ENCODE measurements at places on chromosomes 5 and 9.

GRCh38 chr5:134462047-134462575, 50.4 kb upstream of the CDKN2AIPNL start:
- DNase-seq = no peak

DNA sequence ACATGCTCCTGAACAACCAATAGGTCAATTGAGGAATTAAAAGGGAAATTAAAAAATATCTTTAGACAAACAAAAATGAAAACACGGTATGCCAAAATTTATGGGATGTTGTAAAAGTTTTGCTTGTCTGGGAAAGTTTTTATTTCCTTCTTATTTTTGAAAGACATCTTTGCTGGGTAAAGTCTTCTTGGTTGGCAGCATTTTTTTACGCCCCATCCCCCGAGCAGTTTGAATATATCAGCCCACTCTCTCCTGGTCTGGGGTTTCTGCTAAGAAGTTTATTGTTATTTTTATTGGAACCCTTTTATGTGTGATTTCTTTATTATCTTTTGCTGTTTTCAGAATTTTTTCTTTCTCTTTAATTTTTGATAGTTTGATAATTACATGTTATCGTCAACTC, 16.3 kb downstream of the XRCC4 start:
- no peak for DNase-seq

DNA sequence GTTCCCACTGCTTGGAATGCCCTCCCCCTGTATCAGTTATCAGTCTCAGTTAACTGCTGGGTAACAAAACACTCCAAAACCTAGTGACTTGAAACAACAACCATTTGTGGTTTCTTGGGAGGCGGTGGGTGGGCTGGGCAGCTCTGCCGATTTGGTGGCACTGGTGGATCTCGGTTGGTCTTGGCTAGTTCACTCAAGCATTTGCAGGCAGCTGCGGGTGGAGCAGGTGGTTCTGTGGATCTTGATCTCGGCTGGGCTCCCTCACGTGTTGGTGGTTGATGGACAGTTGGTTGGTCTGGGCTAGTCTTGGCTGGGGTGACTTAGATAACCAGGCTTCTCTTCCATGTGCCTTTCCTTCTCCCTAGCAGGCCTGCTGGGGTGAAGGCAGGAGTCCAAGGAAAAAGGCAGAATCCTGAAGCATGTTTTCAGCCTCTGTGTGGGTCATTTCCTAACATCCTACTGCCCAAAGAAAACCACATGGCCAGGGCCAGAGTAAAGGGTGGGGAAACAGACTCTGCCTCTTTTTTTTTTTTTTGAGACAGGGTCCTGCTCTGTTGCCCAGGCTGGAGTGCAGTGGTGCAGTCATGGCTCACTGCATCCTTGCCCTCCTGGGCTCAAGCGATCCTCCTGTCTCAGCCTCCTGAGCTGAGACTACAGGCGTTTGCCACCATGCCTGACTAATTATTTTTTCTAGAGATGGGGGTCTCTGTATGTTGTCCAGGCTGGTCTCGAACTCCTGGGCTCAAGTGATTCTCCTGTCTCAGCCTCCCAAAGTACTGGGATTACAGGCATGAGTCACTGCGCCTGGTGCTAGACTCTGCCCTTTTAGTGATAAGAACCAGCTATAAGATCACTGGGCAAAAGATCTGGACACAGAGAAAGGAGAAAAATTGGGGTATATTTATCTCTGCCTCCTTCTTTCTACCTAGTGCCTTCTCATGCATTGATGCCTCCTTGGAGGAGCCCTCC, 183.7 kb downstream of the RGS3 start:
- DNase-seq = no peak

GRCh38 chr5:170638454-170639220, 134.8 kb downstream of the KCNIP1 start:
- peak; percentile 52 for DNase-seq

DNA sequence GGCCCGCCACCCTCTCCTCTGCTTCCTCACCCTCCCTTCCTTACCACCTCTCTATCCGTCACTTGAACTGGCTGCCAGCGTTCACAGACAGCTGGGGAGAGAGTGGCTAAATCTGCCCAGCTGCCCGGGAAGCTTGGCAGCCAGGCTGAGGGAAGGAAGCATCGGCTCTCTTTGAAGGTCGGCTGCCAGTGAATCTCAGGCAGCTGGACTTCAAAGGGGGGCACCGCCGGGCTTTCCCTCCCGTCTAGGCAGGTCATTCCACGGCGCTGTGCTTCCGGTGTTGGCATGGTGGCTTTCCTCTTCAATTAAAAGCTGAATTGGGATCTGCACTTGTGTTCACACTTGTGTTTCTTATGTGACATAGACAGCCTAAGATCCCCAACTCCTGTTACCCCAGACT, 174.0 kb downstream of the GDNF start:
- peak; percentile 15 for DNase-seq
